ENCODE measurements at places on chromosomes 1 and 21.

DNA sequence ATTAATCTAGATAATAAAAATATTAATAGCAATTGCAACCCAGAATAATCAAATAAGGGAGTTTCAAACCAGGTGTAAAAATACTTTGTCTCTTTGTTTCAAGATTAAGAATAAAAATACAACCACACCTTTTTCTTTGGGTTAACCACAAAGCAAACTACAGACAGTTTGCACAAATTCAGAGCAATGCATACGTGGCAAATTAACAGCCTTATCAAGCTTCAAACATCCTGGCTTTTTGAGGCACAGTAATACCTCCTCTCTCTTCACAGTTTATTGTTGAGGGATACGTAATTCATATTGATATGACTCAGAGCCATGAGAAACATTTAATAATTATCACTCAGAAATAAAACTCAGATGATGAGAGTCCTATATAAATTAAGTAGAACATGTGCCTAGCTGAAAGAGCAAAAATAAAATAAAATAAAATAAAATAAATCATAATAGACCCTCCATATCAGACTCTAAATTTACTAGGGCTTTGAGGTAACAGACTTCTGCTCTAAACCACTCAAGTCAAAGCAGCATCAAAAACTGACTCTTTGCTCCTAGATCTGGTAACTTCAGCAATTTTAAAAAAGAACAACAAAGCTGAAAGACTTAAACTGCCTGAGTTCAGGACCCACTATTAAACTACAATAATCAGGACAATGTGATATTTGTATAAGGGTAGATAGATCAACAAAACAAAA lies 11.4 kb downstream of the EDEM3 start:
- no peak for DNase-seq

GRCh38 chr1:46289134-46289494 lies 14.3 kb downstream of the LRRC41 start:
- no peak for DNase-seq

DNA sequence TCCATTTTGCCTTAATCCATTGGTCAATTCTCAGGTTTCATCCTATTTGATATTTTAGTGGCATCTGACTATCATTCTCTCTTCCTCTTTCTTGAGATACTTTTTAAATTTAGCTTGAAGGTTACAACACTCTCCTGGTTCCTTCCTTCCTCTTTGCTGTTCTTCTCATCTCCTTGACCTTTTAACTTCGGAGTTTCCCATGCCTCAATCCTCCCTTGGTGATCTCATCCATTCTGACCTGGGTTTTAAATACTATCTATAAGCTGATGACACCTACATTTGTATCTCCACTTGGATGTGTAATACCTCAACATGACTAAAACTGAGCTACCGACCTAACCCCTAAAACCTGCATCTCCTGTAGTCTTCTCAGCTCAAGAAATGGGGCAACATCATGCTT lies 4.8 kb upstream of the ZNF687 start:
- DNase-seq = no peak

DNA sequence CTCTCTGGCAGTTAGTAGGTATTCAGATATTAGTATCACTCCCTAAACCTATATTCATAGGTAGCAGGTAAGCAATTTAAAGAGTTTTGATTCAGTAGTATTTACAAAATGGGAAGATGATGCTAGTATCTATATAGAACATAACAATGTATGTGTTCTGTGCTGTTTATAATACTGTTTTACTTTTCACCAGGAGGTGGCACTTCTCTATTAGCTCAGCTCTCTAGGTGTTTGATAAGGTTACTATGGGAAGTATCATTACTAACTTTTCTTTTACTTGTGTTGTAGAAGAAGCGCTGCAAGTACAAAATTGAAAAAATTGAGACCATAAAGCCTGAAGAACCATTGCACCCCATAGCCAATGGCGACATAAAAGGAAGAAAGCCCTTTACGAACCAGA lies 49.4 kb upstream of the FASLG start:
- peak; percentile 25 for DNase-seq

DNA sequence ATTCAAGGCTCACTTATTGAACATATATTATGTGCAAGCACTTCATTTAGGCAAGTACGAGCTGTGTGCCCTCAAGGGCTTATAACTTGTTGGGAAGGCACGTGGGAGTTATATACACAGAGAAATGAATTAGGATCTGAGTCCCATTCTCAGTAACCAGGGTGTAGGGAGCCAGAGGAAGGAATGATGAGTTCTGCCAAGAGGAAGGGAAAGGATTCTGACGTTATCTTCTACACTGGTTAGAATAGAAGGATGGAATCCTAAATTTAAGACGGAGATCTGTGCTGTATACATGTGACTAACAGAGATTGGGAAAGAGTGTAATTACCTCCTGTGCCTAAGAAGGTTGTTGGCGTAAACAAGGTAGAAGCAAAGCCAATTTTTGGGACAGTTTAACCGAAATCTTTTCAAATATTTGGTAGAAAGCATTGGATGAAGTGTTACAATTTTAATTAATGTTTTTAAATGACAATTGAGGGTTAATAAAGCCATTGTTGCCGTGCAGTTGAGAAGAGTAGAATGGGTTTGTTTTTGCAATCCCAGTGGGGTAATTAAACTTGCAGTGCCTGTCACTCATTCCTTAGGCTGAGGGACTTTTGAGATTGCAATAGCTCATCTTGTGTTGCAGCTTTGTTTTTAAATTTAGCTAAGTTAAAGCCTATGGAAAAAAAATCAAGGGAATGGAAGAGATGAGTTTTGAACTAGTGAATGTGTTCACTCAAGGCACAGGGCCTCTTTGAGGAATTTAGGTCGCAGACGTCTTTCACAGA lies 177.2 kb downstream of the NFIA start:
- no peak for DNase-seq

DNA sequence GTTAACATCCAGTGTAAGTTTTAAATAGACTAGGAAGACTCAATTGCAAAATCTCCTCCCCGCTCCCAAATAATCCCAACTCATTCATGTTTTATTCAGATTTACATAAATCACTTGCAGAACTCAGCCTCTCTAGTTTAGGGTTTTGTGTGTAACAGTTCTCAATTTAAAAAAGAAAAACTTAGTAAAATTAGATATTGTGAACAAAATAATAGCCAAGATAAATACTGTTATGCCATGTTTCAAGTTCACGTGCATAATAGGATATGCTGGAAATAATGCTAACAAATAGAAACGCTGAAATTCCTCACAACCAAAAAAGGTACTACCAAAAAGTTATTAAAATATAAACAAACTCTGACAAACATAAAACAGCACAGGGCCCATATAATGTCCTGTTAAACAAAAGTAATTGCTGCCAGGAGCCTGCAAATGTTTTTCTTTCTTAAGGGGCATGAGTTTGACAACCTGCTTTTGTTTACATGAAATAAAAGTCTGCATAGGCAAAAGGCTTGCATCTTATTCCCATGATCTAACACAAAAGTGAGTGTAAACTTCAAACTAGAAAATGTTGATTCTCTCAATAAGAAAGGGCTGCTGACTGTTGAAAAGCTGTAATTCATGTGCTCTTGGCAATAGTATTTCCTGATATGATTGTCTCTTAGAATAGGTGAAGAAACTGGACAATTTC lies 2.9 kb downstream of the SERTAD4 start:
- DNase-seq = no peak

GRCh38 chr1:109115685-109116084 lies 1.8 kb downstream of the ELAPOR1 start:
- no peak for DNase-seq

DNA sequence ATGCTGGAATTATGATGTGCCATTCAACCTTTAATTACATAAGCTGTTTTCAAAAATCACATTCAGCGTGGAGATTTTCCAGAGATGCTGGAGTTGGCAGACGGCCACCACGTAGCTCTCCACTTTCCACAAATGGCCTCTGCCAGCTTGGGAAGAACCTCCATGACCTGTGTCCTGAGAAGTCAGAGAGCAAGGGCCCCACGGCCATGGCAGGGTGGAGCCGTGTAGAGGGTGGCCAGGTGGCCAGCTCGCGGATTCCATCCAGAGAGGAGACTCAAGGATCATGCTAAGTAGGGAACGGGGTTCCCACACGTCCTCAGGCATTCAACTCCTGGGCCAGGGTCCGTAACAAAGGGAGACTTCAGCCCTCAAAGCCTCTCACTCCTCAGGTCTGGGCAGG lies 1.3 kb upstream of the GALE start:
- DNase-seq = no peak

DNA sequence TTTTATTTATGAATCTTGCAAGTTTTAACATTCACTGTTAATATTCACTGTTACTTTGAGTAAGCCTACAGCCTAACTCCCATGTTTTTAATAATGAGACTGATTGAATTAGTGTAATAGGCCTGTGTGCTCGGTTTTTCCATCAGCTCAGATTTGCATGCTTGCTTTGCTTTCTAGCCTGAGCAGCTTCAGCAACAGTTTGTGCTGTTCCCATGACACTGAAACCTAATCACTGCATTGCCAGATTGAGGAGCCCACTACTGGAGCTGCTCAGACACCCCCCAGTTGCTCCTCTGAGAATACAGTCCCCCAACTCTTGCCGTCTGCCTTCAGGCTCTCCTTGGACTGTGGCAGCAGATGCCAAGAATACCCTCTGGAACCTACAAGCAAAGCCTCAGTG lies 695.4 kb downstream of the BRINP3 start:
- DNase-seq = no peak

DNA sequence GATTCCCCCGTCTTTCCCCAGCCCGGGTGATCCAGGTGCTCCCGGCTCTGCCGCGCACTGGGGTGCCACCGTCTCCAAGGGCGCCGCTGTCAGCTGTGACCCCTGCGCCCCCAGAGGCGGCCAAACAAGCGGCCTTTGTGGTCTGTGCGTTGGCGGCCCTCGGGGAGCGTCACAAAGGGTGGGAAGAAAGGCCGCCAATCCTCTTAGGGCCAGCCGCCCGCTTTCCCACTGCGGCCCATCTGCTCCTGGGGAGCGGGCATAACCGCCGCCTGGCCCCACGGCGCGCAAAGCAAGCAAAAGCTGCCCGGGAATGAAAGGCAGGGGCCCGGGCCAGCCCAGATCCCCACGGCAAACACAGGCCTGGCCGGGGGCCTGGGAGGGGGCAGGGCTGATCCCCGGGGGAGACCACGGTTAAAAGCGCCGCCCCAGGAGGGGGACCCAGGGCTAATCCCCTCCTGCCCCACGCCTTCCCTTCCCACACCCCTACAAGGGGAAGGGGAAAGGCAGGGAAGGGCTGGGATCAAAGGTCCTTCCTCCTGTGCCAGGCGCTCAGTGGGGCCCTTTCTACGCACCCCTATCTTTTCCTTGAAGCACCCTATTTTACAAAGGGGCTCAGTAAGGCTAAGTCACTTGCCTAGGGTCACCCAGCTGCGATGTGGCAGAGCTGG lies 24.0 kb downstream of the C1QB start:
- no peak for DNase-seq

GRCh38 chr1:192631749-192632148 lies 4.2 kb upstream of the RGS13 start:
- DNase-seq = no peak
